ENCODE measurements at places on chromosomes 12 and 14.

DNA sequence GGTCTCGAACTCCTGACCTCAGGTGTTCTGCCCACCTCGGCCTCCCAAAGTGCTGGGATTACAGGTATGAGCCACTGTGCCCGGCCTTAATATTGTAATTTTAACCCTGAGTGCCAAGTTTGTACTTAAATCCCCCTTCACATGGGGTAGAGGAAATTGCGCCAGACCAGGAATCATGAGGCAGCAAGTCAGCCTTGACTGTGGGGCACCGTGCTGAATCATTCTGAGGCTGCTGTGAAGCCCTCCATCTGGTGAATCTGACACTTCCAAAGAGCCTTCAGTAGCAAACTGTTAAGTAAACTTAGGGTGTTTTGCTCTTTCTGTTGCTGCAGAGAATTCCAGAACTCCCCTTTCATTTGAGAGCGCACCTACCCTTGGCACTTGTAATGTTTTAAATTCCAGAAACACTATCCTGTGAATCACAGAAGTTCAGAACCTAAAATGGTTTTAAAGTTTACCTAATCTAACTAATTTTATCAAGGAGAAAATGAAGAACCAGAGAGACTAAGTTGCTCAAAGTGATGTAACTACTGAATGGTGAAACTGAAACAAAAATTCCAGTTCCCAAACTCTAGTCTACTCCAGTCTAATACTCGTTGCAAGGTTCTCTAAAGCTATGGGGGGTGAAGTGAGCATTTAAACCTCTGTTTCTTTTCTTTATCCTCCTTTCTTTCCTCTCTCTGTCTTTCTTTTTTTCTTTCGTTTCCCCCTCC lies 7.5 kb downstream of the HEBP1 start:
- peak; percentile 76 for DNase-seq

DNA sequence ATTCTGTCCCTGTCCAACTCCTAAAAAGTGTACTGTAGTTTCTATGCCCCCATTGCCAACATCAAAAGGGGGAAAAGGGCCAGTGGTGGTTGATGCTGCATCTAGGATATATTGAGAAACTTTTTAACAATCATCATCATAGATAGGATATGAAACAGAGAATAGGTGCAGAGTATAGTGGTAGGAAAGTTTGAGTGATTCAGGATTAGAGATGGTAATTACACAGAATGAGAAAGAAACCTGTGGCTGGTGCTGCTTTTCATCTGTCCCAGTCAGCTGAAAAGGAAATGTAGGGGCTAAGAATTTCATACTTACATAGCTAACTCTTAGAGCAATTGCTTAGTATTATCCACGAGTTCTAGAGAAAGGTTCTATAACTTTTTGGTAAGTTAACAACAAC lies 67.6 kb downstream of the GTF2A1 start:
- no peak for DNase-seq

GRCh38 chr14:74735125-74735524 lies 22.2 kb downstream of the FCF1 start:
- DNase-seq, result no peak

GRCh38 chr12:80219345-80219744 lies 120.0 kb downstream of the OTOGL start:
- DNase-seq, result no peak

DNA sequence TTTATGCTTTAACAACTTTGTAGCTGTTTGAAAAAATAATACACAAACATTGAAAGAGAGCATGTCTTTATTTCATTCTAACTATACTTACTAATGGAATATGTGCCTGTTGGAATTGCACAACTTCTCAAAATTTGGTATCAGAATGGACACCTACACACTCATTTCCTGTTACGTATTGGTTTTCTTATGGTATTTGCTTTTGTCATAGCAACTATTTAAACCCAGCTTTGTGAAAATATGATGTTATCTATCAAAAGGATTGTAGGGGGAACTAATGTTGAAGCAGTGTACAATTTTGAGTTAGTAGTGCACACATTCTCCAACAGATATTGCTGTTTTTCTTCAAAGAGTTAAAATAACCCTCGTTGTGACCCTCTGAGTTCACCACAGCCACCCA lies 52.6 kb downstream of the RBMS2 start:
- DNase-seq, result no peak

Measured in astrocyte of the cerebellum (primary cell).